ENCODE measurements at places on chromosomes 11 and 22.

GRCh38 chr11:118602331-118602730, 5.1 kb upstream of the PHLDB1 start:
- DNase-seq = no peak

- DNase-seq = peak; percentile 55
Measured at GRCh38 chr11:99693941-99694492, 673.3 kb downstream of the CNTN5 start.

- no peak for DNase-seq
Measured at GRCh38 chr11:75099635-75100034, 3.0 kb upstream of the OR2AT4 start.

DNA sequence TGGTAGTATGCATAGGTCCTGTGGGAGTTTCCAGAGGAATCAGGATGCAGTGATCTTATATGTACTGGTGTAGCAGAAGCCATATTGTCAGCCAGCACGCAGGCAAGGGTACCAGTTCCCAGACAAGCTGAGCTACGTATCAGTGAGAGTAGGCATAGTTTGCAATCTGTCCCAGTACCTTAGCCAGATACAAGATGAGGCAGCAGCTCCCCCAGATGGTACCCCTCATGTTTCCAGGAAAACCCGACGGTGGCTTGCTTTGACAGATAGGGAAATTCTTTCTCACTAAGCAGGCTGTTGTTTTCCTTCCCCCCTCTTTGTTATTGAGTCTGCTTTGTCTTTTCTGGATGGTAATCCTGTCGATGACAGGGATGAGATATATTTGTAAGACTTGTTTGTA, 109.7 kb upstream of the RRM1 start:
- DNase-seq = no peak

- DNase-seq = no peak
Measured at GRCh38 chr22:50396751-50397370, 53.7 kb downstream of the PPP6R2 start.

- DNase-seq = no peak
Measured at GRCh38 chr11:133712051-133712560, 133.2 kb downstream of the SPATA19 start.

GRCh38 chr11:133720951-133721350, 124.4 kb downstream of the SPATA19 start:
- DNase-seq = no peak

DNA sequence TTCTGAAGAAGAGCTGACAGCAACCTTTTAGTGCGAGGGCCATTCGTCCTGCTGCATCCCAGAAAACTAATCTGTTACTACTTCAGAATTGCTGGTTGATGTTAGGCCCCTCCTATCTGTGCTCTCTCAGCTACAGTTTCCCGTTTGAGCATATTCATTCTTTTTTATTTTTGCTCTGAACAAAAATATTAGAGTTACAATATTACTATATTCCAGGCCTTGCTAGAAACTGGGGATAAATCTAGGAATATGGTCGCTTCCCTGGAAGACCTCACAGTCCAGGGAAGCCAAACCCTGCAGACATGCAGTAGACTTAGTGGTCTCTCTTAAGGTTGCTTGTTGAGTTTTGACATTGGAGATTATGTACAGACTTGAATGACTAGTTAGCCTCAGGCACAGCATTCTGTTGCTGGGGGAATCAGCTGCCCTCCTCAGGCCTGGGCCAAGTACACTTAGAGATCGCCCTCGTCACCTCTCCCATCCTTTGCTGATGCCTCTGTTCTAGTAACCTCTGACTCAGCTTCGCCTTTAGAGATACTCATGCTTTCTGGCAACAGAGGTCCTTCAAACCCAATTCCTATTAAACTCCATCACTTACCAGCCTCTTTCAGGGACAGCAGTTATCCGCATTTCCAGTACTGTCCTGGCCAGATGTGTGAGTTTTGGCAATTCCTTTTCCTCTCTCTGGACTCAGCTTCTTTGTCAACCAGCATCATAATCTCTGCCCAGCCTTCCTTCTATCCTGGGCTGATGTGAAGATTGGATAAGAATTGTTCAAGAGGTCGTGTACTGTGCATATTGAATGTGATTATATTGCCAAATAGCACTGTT, 698 bp upstream of the ANAPC15 start:
- no peak for DNase-seq

- DNase-seq = no peak
Measured at GRCh38 chr11:34356913-34357700, 703 bp downstream of the ABTB2 start.

GRCh38 chr11:128603752-128604414, 16.5 kb upstream of the ETS1 start:
- no peak for DNase-seq

DNA sequence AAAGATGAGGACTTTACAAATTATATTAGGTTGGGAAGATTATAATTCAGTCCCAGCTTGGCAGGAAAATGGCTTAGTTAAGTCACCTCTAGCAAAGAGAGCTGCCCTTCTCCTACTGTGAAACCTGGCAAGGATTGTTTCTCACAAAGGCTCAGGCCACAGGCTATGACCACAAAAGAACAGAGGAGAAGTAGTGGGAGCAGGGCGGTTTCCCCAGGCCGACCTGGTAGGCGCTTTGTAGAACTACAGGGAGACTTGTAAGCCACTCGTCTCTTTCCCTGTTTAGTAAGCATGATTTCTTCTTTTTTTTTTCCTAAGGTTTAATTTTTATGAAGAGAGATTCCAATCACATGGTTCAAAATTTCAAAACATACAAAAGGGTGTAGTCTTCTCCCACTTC, 4.6 kb downstream of the SNAP29 start:
- no peak for DNase-seq

GRCh38 chr22:25120761-25121212, 78.9 kb upstream of the CRYBB3 start:
- DNase-seq = no peak

- DNase-seq = no peak
Measured at GRCh38 chr22:19974935-19975706, 33.5 kb upstream of the TXNRD2 start.

DNA sequence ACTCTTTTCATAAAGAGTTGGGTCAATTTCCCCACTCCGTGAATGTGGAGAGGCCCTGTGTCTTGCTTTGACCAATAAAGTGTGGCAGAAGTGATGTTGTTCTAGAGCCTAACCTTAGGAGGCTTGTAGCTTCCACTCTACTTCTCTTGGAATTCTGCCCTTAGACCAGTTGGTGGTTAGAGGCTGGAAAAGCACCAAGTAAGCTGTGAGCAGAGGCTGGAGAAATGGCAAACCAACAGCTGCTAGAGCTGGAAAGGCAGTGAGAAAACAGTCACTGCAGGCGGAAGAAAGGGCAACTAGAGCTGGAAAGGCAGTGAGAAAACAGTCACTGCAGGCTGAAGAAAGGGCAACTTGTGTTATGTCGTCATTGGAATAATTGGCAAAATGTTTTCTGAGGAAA, 29.8 kb upstream of the MSANTD2 start:
- peak; percentile 40 for DNase-seq

GRCh38 chr11:45525393-45525792, 140.0 kb downstream of the CHST1 start:
- no peak for DNase-seq

DNA sequence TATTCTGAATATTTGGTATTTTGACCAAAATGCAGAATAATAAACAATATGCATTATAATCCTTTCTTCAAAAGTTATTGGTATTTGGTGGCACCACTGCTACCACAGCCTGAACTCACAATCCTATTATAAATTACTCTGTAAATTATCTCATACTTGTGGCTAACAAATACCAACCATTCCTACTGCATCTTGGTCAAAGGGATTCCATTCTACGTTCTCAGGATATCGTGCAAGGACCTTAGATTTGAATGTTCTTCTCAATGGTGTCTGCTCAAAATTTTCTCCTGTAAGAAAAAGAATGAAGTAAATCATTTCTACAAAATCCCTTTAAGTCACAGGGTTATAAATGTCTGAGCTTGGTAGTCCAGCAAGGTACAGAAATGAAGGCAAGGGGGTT, 58.7 kb downstream of the DENND5A start:
- DNase-seq = peak; percentile 61

DNA sequence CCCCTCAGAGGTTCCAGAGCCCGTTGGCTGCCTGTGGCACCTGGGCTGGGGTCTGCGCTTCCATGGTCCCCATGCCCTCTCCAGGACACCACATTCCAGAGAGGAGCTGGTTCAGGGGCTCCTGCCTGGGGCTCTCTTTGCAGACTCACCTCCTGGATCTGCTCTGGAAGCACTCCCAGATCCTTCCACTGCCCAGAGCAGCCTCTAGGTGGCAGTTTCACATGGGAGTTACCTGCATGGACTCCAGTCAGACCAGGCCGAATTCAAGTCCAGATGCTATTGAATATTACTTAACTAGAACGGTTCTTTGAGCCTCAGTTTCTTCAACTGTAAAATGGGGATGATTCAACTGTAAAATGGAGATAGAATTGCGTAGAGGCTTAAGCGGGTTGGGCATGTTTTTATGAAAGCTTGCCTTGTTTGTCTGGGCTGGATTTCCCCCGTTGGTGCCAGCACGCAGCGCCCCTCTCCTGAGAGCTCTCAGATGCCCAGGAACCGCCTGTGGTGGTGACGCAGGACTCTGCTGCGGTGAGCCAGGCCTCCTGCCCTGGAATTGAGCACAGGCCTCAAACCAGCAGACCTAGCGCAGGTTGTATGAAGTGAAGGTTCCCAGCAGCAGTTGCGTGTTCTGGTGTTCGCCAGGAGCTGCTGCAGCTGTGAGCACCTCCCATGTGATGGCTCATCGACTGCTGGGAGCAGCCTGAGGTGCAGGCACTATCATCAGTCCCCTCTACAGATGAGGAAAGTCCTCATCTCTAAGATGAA, 44.2 kb downstream of the LMO1 start:
- peak; percentile 34 for DNase-seq

- peak; percentile 8 for DNase-seq
Measured at GRCh38 chr11:6022956-6023355, 7.6 kb downstream of the OR56A1 start.

DNA sequence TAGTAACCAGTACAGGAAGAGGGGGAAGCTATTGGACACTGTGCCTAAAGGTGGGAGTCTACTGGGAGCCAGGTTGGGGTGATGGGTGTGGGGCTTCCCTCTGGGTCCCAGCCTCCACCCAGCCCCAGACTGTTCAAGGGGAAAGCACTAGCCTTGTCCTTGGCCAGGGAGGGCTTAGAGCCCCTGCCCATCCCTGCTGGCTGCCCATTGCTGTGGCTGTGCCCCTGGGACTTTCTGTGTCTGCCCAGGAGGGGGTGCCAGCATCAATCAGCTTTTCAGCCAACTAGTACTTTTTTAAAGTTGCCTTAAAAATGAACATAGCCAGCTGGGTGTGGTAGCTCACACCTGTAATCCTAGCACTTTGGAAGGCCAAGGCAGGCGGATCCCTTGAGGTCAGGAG, 19.9 kb downstream of the INCENP start:
- no peak for DNase-seq

DNA sequence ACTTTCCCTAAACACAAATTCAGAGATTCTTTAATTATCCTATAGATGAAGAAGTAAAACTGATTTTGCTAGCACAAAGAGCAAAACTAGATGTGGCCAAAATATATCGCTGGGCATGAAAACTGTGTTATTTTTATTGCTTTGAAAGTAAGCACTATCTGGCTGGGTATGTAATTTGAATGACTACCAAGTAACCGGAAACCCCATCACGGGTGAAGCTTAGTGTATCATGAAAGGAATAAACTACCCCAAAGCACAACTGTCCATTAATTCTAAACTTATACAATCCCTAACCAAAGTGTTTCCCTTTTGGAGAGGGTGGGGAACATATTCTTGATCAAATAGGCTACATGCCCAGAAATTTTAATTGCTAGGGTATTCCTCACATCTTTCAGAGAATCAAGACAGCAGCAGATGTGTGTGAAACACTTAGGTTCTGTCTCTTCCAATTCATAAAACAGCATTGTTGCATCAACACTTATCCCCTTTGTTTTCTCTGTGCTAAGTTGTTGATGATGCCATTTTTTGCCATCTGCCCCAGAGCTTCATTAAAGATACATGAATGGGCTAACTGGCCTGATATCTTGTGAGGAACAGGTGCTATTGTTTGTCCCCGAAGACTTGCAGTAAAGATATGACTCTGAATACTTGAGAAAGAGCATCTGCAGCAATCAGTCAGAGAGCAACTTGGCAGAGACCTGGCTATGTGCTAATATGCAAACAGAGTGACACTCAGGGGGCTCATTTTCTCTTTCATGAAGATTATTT, 238.2 kb downstream of the SOX6 start:
- DNase-seq = no peak

DNA sequence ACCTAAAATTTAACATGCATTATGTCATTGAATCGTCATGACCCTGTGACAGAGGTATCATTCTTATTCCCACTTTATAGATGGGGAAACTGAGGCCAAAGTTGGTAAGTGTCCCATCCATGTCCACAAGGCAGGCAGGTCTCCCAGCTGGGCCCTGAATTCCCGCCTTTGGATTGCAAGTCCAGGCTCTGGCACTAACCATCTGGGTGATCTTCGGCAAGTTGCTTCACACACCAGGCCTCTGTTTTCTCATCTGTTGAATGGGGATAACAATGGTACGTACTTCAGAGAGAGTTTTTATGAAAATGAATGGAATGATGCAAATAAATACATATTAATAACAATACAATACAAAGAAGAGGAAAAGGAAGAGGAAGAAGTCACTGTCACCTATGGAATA, 3.4 kb downstream of the CRYBB3 start:
- no peak for DNase-seq

DNA sequence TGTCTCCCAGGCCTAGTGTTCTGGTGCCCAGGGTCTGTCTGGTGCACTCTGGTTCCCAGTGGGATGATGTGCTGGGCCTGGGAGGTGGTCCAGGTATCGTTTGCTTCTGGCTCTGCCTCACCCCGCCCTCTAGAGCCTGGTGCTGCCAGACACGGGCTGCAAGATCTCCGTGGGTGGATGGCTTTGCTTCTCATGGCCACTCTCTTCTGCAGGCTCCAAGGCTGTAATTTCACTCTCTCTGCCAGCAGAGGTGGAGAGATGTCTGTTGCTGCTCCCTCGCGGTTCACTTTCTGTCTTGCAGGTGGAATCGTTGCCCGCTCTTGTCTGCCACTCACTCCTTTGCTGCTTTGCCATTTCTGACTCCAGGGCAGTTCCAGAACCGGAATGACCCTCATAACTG, 13.4 kb downstream of the NADSYN1 start:
- no peak for DNase-seq

DNA sequence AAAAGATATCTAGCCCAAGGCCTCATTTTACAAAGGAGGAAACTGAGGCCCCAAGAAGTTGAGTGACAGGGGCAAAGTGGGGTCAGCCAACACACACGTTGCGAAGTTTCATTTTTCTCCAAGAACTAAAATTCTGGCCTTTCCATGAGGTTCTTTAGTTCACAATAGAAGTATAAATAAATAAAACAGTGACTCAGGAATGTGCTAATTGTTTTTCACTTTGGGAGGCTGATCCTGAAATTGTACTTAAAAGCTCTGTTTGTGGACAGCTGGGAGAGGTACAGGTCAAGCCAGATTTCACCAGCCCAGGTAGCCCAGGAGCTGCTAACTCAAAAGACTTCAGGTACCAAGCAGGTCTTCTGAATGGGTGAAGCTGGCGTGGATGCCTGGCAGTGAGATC, 105.2 kb downstream of the TRAF6 start:
- DNase-seq = no peak

- DNase-seq = peak; percentile 18
Measured at GRCh38 chr11:94171693-94172440, 43.2 kb downstream of the PANX1 start.

GRCh38 chr11:120546312-120547205, 35.0 kb downstream of the GRIK4 start:
- peak; percentile 91 for DNase-seq

- peak; percentile 68 for DNase-seq
Measured at GRCh38 chr22:43923631-43924464, at the start of gene PNPLA3. TSS of gene PNPLA3 (plus strand) at chr22:43923805. CDS start at chr22:43923912, 107 bp downstream.

GRCh38 chr22:36405221-36405661, 17.5 kb upstream of the MYH9 start:
- no peak for DNase-seq

- no peak for DNase-seq
Measured at GRCh38 chr11:111077530-111078322, 167.8 kb upstream of the POU2AF2 start.

Data from astrocyte of the cerebellum (primary cell).